ENCODE measurements at places on chromosomes 16 and 17. TPM values are rescaled to one million over a fixed set of nuclear protein-coding genes. Genes with fewer than 3 reads are reported as not detected.

The SLC52A1 gene
- total RNA-seq, result not detected

The LPCAT2 gene
- total RNA-seq, result 8.2 TPM

The TMEM132E gene
- not detected for total RNA-seq

The ZG16B gene
- total RNA-seq, result not detected

GRCh38 chr17:75979705-75980187 lies 706 bp downstream of the TEN1 start:
- no peaks in the 10 kb centered on the region for H3K27me3 ChIP-seq
- H3K27ac ChIP-seq, result peak overlapping the region; percentile 95
- H3K36me3 ChIP-seq, result no peaks in the 10 kb centered on the region
- peaks cover 28% of the 10 kb centered on the region for H3K4me1 ChIP-seq
- H3K4me3 ChIP-seq, result peak overlapping the region; percentile 66

DNA sequence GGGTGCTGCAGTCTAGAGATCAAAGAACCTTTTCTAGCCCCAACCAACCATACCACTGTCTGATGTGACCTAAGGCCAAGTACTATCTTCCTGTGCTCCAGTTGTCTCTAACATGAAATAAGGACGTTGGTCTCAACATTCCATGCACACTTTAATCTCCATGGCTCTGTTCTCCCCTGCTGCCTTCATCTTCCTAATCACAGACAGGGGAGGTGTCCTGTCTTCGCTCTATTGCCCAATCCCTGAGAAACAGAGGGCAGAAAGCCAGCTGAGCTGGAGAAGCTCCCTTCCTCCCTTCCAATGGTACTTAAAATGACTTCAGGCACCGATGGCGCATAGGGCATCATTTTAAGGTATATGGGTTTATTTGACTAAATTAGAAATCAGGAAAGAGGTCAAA lies 148.9 kb upstream of the GNAO1 start:
- peaks cover 5% of the 10 kb centered on the region for H3K27me3 ChIP-seq
- no peak overlapping the region for H3K27ac ChIP-seq
- no peaks in the 10 kb centered on the region for H3K36me3 ChIP-seq
- H3K4me1 ChIP-seq, result no peaks in the 10 kb centered on the region
- no peak overlapping the region for H3K4me3 ChIP-seq

DNA sequence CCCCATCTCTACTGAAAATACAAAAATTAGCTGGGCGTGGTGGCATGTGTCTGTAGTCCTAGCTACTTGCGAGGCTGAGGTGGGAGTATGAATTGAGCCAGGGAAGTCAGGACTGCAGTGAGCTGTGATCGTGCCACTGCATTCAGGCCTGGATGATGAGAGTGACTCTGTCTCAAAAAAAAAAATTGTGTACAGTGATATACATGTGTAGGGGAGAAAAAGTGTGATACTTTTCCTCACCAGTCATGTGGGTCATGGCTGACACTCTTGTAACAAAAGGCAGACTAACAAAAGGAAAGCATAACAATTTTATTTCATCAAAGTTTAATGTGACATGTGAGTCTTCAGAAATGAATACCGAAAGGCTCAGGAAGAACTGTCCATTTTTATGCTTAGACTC lies 2.0 kb upstream of the ABCC12 start:
- no peak for DNase-seq
- no peaks in the 10 kb centered on the region for H3K4me1 ChIP-seq
- no peaks in the 10 kb centered on the region for H3K27me3 ChIP-seq

DNA sequence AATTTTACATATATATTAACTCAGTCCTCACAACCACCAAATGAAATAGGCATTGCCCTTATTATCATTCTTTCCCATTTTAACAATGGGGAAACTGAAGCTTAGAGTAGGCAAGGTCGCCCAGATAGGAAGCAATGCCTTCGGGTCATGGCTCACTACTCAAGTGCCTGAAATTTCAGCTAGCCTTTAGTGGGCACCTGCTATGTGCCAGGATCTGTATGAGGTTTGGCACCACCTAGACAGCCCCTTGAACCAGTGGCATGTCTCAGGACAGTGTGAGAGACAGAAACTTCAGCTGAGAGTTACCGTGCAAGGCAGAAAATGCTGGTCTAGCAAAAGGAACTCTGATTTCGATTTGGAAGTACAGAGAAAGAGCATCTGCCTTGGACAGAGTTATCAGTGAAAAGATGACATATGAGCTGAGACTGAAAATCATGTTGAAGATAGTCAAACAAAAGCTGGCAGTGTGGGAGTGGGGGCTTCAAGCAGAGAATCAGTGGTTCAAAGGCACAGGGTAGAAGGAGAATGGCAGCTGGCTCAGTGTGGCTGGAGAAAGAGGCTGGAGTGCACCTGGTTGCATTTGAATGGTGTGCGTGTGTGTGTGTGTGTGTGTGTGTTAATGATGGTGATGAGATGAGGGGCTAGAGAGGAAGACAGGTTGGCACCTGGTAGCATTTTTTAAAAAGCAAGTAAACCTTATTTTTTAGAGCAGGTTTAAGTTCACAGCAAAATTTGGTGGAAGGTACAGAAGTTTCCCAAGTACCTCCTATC lies 29.1 kb downstream of the CDH13 start:
- no peak overlapping the region for H3K27ac ChIP-seq
- peaks cover 30% of the 10 kb centered on the region for H3K4me1 ChIP-seq
- no peaks in the 10 kb centered on the region for H3K27me3 ChIP-seq
- no peaks in the 10 kb centered on the region for H3K36me3 ChIP-seq
- DNase-seq, result no peak

- H3K27me3 ChIP-seq, result peaks cover 5% of the 10 kb centered on the region
- no peaks in the 10 kb centered on the region for H3K36me3 ChIP-seq
- H3K4me3 ChIP-seq, result no peak overlapping the region
- no peak for DNase-seq
Measured at GRCh38 chr16:66295213-66295612, 71.3 kb upstream of the CDH5 start.

- no peaks in the 10 kb centered on the region for H3K27me3 ChIP-seq
- H3K4me3 ChIP-seq, result no peak overlapping the region
- no peak overlapping the region for H3K27ac ChIP-seq
Measured at GRCh38 chr17:41655611-41656111, 31.3 kb upstream of the KRT17 start.

DNA sequence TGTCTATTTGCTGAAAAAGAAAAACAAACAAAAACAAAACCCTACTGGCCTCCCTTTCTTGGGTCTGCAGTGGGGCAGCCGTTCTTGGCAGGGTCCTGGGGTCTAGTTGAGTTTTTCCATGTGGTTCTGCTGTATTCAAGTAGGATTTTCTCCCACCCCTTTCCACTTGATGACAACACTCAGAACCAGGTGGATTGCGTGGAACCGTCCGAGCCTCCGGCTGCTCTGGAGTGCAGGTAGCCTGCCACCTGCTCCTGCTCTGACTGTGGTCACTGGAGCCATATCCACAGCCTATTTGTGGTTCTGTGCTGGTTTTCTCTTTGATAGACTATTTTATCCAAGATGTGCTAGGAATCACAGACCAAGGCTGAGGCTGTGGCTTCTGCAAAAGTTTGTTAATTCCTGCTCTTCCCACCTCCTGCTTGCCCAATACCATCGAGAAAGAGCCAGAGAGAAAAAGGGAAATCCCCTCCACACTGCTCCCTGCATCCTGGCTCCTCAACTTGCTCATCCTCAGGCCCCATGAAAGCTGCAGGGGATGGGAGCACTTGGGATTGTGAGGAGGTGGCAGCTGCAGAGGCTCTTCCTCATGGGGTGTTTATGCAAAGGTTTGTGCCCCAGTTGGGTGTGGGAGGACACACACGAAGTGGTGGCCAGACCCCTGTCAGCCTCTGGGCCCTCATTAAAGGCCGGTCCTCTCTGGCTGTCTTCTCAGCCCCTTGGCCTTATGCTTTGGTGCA lies 377.8 kb upstream of the TNRC6C start:
- no peaks in the 10 kb centered on the region for H3K36me3 ChIP-seq
- H3K4me1 ChIP-seq, result no peaks in the 10 kb centered on the region
- no peaks in the 10 kb centered on the region for H3K27me3 ChIP-seq
- DNase-seq, result no peak

DNA sequence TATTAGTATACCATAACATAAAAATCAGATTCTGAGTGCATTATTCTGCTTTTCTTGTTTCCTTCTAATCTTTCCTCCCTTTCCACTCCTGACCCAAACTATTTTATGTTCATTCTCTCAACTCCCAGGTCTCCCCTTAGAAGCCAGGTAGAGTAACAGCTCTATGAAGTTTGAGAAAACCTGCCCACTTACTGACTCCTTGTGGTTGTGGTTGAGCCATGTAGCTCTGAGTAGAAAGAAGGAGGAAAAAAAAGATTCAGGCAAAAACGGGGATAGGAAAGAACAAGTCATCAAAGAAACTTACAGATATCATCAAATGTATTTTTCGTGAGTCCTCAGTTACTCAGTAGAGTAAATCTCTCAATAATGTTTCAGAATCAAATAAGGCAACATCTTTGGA lies 216.7 kb downstream of the PMP22 start:
- no peaks in the 10 kb centered on the region for H3K27me3 ChIP-seq
- no peak overlapping the region for H3K27ac ChIP-seq
- no peaks in the 10 kb centered on the region for H3K4me1 ChIP-seq
- no peaks in the 10 kb centered on the region for H3K36me3 ChIP-seq
- no peak overlapping the region for H3K4me3 ChIP-seq
- DNase-seq, result no peak

DNA sequence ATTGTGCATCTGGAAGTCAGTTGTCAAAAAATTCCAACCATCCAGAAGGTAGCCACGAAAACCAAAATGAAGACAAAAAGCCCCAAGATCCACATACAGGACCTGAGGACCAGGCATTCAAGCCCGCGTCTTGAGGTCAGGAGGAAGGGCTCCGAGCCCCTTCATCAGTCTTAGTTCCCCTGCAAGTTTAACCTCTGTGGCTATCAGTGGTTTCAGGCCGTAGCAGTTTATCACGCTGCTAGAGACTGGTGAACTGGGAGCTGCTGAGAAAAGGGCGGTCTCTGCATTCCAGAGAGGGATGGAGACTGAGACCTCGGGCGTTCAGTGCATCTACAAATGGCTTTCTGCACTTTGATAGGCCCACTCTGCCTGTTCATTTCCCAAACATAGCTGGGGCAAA lies 70.6 kb downstream of the IRF8 start:
- H3K4me3 ChIP-seq, result no peak overlapping the region
- no peaks in the 10 kb centered on the region for H3K4me1 ChIP-seq
- no peak for DNase-seq
- H3K36me3 ChIP-seq, result no peaks in the 10 kb centered on the region

DNA sequence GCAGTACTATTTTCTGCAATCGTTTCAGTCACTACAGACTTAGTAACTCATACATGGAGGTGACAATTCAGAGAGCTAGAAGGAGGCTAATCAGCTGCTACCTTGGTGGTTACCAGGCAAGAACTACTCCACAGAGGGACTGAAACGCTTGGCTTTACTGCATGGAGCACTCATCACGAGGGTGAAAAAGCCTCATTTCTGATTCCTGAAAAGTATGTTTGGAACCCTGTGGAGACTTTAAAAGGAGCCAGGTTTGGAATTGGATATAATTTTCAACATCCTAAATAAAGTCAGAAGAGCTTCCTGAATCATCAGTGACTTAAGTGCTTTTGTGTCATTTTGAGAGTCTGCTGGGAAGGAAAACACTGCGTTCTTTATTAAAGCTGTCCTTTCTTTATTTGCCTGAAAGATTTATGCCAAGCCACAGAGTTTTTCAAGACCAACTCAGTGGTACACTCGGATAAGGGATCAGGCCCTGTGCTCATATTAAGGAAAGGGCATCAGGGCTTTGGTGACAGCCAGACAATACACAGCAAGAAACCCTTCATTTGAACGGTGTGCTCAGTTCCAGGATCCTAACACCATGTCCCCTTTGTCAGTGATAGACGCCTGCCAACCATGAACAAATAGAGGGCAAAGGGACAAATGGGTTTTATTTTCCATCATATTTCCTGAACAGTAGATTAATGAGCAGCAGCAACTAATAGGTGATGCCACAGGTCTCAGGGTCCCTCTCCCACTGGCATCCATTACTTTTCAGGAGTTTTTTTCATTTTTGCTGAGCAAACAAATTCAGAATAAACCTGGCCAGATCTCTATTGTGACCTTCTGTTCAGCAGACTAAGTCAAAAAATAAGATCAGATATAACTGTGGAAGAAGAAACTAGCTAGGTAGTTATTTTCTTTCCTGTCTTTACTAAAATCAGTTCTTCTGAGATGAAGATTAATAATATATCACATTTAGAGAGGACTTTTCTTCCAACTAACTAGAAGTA lies 80.5 kb upstream of the CLEC18B start:
- peak; percentile 91 for DNase-seq
- H3K36me3 ChIP-seq, result peaks cover 60% of the 10 kb centered on the region
- H3K27ac ChIP-seq, result peak overlapping the region; percentile 77
- no peaks in the 10 kb centered on the region for H3K27me3 ChIP-seq

- H3K4me1 ChIP-seq, result no peaks in the 10 kb centered on the region
- H3K27me3 ChIP-seq, result peaks cover 15% of the 10 kb centered on the region
- H3K27ac ChIP-seq, result no peak overlapping the region
- no peaks in the 10 kb centered on the region for H3K36me3 ChIP-seq
- no peak for DNase-seq
Measured at GRCh38 chr16:47865337-47865855, 290.4 kb downstream of the ABCC12 start.

DNA sequence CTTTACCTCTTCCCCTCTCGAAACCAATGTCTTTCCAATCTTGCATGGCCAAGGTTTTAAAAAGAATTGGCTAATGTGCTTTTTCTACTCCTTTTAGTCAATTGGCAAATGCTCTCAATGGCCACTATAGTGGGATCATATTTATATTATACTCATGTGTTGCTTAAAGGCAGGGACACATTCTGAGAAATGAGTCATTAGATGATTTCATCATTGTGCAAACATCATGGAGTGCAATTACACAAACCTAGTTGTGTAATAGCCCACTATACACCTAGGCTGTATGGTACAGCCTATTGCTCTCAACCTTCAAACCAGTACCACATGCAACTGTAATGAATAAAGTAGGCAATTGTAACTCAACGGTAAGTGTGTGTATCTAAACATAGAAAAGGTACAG lies 180.9 kb downstream of the HS3ST3A1 start:
- H3K27ac ChIP-seq, result no peak overlapping the region
- no peaks in the 10 kb centered on the region for H3K4me1 ChIP-seq
- H3K27me3 ChIP-seq, result no peaks in the 10 kb centered on the region
- no peak for DNase-seq
- no peak overlapping the region for H3K4me3 ChIP-seq

- DNase-seq, result peak; percentile 35
- H3K27ac ChIP-seq, result no peak overlapping the region
- no peaks in the 10 kb centered on the region for H3K36me3 ChIP-seq
- no peak overlapping the region for H3K4me3 ChIP-seq
- peaks cover 7% of the 10 kb centered on the region for H3K4me1 ChIP-seq
- no peaks in the 10 kb centered on the region for H3K27me3 ChIP-seq
Measured at GRCh38 chr17:43418441-43419374, 19.9 kb downstream of the ARL4D start.

DNA sequence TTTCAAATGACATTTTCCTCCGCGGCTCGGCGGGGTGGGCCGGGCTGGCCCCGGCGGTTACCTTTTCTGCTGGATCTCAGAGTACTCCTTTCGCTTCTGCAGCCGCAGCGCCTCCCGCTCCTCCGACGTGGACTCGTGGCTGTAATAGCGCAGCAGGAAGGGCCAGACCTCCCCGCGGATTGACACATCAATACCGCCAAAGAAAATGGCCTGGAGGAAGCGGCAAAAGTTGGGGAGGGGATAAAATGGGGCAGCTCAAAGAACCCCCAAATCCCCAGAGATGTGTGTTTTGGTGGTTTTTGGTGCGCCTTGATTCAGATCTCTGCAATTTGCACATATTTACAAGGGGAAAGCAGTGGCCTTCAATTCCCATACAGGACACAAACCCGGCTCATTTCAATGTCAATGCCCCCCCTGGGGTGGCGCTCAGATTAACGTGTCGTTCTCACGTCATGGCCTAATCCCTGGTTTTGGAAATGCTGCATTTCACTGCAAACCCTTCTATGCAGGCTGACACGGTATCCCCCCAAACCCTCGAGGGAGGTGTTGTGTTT lies 85.9 kb downstream of the TBC1D16 start:
- no peaks in the 10 kb centered on the region for H3K36me3 ChIP-seq
- H3K4me1 ChIP-seq, result peaks cover 58% of the 10 kb centered on the region
- no peaks in the 10 kb centered on the region for H3K27me3 ChIP-seq

Measured in A673 (cell line).